ENCODE measurements at places on chromosomes 3 and 15.
A peak's percentile ranks its signal among the peaks of the same experiment; 100 is the strongest.

GRCh38 chr3:61505197-61505596 is 56.2 kb upstream of the PTPRG start:
- DNase-seq, result no peak

GRCh38 chr15:84982301-84982920 is 755 bp downstream of the PDE8A start:
- peak; percentile 68 for DNase-seq

GRCh38 chr15:41805711-41806110 is 22.2 kb upstream of the JMJD7 start:
- DNase-seq, result no peak

DNA sequence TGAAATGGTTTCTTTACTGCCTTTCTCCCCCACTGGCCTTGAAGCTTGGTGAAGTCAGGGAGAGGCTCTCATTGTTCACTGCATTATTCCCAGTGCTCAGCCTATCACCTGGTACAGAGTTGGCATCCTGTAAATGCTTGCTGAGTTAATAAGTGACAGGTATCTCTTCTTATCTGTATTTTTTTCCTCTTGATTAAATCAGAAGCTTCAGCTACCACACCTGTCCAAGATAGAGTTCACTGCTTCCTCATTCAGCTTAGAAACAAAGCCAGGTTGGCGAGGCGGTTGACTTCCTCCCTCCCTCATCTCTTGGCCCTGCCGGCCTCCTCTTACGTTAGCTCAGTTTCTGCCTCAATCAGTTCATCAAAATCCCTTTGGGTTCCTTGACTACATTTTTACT is 142.8 kb downstream of the LIPC start:
- DNase-seq, result no peak

DNA sequence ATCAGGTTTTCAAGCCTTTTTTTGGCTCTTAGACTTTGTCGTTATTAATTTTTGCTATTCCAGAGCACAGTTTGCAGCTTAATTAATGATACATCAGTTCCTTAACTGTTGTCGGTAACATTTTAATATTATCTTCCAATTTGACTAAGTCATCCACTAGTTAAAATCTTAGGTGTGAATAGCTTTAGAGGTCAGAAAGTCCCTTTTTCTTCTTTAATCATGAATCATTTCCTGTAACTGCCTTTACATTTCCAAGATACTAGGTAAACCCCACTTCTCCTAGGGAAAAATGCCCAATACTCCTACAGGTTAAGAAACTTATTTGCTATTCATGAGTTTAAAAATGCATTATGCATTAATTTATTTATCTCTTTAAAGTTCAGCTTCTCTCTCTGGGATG is 260.9 kb upstream of the CFAP20DC start:
- no peak for DNase-seq

DNA sequence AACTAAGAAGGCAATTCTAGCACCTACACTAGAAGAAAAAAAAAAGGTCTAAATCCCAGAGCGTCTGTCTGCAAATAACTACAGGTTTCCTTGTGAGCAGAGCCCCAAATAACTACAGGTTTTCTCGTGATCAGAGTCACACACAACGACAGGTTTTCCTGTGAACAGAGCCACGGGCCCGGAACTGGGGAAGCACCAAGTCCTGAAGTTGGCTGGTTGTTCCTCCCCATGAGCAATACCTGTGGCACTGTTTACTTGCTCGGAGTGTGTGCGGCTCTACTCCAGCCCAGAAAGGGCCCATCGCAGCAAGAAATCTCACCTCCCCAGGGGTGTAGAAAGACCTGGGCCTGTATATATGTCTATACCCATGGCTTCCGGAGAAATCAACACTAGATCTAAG is 644 bp upstream of the MASP1 start:
- DNase-seq, result no peak

GRCh38 chr3:15512166-15512565 is 9.3 kb downstream of the COLQ start:
- no peak for DNase-seq

DNA sequence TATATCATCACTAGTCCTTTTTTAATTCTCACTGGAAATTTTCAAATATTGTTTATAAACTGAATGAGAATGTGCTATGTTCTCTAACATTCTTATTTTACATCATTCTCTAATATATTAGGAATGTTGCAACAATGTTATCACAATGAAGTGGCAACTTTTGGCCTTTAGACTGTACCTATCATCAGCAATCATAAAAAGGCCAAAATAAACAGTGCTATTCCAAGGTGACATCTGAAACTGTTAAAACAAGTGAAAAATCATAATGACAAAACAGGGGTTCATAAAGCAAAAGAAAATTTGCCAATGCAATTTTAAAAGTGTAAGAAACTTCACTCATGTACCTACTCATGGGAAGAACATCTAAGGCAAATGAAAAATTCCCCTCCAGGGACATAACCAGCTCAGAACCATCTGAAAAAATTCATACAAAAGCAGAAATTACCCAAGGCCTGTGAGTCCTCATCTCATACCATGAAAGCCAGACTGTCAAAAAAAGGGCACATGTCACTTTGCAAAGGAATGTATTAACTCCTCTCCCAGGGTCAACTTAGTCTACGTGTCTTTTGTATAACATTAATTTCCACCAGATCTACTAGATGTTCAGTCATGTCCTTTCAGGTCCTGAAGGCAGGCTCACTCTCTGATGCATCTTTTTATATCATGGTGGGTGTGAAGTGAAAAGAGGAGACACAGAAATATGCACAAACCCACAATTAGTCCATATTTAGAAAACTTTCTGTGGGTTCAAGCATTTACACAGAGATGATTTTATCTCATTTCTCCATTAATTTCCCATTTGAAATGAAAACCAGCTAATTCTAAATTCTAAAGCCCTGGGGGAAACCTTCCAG is 211.9 kb downstream of the CBLB start:
- no peak for DNase-seq

GRCh38 chr3:18809640-18810305 is 338.5 kb upstream of the KCNH8 start:
- no peak for DNase-seq

DNA sequence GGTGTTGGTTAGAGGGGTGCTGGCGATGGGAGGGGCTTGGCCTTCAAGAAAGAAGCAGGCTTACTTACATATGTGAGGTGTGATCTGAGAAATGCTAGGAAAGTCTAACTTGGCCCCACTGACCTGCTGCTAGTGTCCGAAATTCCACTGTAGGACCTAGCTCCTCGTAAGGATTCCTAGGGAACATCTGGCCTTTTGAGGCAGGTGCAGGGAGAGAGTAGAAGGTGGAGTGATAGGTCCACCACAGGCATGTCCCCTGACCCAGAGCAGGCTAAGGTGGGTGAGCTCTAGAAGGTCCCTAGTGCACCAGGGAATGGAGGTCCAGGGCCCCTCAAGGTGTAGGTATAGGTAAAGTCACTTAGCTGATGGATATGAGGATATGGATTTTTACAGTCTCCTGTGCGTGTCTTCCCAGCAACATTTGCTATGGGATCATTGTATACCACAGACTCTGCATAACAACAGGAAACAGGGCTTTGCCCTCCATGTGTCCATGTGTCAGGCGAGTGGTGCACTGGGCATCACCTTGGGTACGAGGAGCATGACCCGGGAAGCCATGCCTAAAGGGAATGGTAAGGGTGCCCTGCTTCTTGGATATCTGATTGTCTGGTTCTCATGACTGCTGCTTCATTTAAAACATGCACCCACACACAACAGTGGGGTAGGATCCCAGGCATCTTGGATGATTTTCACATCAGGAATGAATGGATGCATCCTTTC is 32.6 kb downstream of the POMGNT2 start:
- no peak for DNase-seq

DNA sequence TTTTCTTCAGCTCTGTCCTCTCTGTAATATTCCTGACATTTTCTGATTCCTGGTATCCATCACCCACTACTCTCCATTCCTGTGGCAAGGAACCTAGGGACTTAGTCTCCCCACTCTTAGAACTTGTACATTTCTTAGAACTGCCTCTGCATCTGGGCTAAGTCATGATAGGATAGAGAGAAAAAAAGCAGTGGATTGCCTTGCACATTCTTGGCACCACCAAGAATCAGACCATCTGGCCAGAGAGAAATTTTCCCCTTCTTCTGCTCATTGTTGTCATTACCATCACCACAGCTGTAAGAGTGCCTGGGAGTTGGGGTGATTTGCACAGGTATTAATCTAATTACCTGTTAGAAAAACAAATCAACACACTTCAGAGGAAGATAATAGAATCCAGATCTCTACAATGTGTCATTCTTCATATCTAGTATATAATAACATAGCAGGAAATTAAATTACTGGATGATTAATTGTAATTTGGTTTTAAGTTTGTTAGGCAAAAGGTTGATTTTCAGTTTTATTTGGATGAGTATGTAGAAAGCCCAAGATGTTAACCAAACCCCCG is 264.8 kb upstream of the ZPLD1 start:
- DNase-seq, result no peak

DNA sequence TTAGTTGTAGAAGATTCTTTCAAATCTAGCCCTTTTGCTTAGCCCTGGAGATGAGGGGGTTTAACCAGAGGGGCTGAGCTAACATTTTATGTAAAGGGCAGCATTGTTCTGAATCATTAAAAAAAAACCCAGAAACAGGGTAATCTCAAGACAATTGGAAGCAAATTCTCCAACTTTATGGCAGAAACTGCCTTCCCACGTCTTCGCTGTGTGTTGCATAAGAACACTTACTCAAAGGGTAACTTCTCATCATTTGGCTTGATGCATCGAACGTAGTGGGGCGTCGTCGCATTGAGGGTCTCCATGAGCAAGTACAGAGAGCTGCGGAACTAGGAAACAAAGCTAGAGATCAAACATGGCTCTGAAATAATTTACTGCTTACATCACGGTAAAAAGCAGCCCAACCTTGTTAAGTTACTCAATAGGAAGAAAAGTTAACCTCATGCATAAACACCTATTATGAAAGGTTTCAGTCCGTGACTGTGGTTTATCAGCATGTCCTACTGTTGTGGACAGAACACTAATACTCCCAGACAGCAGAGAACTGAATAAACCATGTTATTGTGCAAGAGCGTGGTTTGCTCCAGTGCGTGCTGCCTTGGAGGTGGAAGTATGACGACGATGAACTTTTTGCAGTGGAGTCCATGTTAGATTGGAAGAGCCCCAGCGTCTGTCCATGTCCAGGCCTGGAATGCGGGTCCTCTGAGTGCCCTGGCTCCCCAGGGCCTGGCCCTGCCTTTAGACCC is 48.7 kb downstream of the MYO5C start:
- no peak for DNase-seq

Measured in CD4-positive, alpha-beta T cell treated with Interleukin-10 for 1 hour (primary cell).